ENCODE measurements at places on chromosomes 13 and 19.

- no peak overlapping the region for H3K4me3 ChIP-seq
- no peak for DNase-seq
- no peak overlapping the region for H3K27ac ChIP-seq
- H3K27me3 ChIP-seq, result peaks cover 5% of the 10 kb centered on the region
- H3K4me1 ChIP-seq, result no peaks in the 10 kb centered on the region
Measured at GRCh38 chr13:53015971-53016370, 12.6 kb upstream of the OLFM4 start.

GRCh38 chr19:1616396-1616795 is 11.1 kb upstream of the UQCR11 start:
- no peaks in the 10 kb centered on the region for H3K27me3 ChIP-seq
- H3K36me3 ChIP-seq, result peaks cover 54% of the 10 kb centered on the region
- H3K27ac ChIP-seq, result no peak overlapping the region
- peaks cover 3% of the 10 kb centered on the region for H3K4me1 ChIP-seq
- no peak overlapping the region for H3K4me3 ChIP-seq

DNA sequence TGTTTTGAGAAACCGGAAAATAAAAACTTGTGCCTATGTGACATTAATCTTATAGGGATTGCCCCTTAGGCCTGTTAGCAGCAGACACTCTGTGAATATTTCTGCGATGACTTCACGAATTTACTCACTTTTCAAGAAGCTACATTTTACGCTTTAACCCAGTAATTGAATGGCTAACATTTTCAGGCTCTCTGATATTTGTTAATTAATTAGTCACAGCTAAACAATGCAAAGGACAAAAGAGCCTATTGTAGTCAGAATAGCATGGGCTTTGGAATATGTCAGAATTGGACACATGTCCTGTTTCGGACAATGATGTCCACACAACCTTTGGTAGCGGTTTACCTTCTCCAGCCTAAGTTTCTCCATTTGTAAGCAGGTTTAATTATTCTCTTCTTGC is 506.6 kb downstream of the EFNB2 start:
- no peaks in the 10 kb centered on the region for H3K36me3 ChIP-seq
- DNase-seq, result no peak
- no peaks in the 10 kb centered on the region for H3K4me1 ChIP-seq
- H3K27me3 ChIP-seq, result no peaks in the 10 kb centered on the region
- no peak overlapping the region for H3K4me3 ChIP-seq

DNA sequence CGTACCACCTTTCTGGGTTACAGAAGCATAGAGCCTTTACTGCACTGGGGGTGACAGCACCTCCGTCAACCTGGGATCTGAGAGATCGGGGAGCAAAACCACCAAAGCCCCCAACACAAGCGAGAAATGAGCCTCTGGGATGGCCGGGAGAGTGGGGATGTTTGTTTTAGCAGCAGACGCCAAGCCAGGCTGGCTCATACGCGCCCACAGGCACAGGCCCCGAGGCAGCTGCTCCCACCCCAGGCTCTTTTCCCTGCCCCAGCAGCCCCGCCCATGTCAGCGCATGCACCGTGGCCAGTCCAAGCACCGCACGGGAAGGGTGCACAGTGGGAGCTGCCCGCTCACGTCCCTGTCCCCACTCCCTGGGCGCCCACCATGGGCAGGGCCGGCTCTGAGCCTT is 8.5 kb downstream of the PIP5K1C start:
- no peak for DNase-seq
- no peak overlapping the region for H3K27ac ChIP-seq
- no peaks in the 10 kb centered on the region for H3K4me1 ChIP-seq
- no peaks in the 10 kb centered on the region for H3K36me3 ChIP-seq

GRCh38 chr13:67216864-67217263 is 13.3 kb downstream of the PCDH9 start:
- no peak for DNase-seq
- no peak overlapping the region for H3K4me3 ChIP-seq
- no peaks in the 10 kb centered on the region for H3K4me1 ChIP-seq
- H3K27ac ChIP-seq, result no peak overlapping the region

- no peak overlapping the region for H3K27ac ChIP-seq
- H3K4me3 ChIP-seq, result no peak overlapping the region
- DNase-seq, result no peak
- H3K27me3 ChIP-seq, result no peaks in the 10 kb centered on the region
Measured at GRCh38 chr13:45518525-45519245, 53.9 kb downstream of the COG3 start.

GRCh38 chr13:76643596-76643995 is 242.6 kb downstream of the KCTD12 start:
- no peak overlapping the region for H3K4me3 ChIP-seq
- DNase-seq, result no peak
- no peaks in the 10 kb centered on the region for H3K4me1 ChIP-seq
- no peaks in the 10 kb centered on the region for H3K36me3 ChIP-seq
- H3K27me3 ChIP-seq, result no peaks in the 10 kb centered on the region
- no peak overlapping the region for H3K27ac ChIP-seq
